ENCODE measurements at places on chromosomes 7 and 10. TPM values are rescaled to one million over a fixed set of nuclear protein-coding genes. Genes with fewer than 3 reads are reported as not detected.

Gene RBP3
- total RNA-seq, result not detected

Gene WNT2
- 1.00 TPM for total RNA-seq

Gene CEP55
- 0.48 TPM for total RNA-seq

Gene GIMAP5
- total RNA-seq, result 13.8 TPM

Gene LRRC4
- 3.4 TPM for total RNA-seq

Gene LIPJ
- total RNA-seq, result 0.14 TPM

Gene GPRIN2
- total RNA-seq, result not detected

Gene C10orf105
- total RNA-seq, result 0.23 TPM

Gene TMEM270
- total RNA-seq, result not detected

Gene CTAGE6
- 0.69 TPM for total RNA-seq

Gene CDK1
- 1.3 TPM for total RNA-seq

Gene LIPK
- not detected for total RNA-seq

Gene NME8
- total RNA-seq, result 0.29 TPM

Gene PAPSS2
- total RNA-seq, result 30.9 TPM

Gene ELOVL3
- total RNA-seq, result not detected

Gene TYSND1
- total RNA-seq, result 6.3 TPM

Gene SMNDC1
- total RNA-seq, result 26.4 TPM

All from posterior vena cava (tissue), 2 donors.